ENCODE measurements at places on chromosomes 16 and 17.

GRCh38 chr17:3543453-3543852 is 14.2 kb downstream of the TRPV3 start:
- DNase-seq, result no peak

DNA sequence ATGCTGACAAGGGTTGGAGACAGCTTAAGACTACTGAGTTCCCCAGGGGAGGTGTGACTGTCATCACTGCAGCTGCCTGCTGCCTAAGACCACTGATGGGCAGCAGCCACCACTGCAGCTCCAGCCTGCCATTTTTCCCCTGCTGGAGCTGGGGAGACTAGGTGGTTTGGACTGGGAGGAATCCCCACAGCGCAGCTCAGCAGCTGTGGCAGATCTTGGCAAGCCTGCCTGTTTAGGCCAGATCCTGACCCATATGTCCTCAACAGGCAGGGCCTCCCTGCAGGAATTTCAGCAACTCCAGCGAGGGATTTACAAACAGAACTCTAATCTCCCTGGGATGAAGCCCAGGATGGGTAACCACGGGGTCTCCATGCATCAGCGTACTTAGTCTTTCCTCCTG is 356.4 kb upstream of the TOM1L1 start:
- no peak for DNase-seq

DNA sequence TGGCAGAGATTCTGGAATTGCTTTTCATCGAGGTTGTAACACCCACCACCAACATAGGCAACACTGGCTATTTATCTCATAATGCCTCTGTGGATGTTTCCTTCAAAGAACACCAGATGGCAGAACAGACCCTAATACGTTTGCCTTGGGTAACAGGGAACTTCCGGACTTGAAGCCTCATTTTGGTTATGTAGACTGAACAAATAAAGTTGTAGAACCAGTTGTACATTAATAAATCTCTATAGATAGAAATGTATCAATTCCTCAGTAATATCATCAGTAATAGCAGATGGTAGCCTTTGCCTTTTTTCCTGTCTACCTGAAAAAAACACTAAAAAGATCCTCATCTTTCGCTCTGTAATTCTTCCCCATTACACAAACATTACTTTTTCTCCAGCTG is 25.9 kb upstream of the APOH start:
- DNase-seq, result no peak

DNA sequence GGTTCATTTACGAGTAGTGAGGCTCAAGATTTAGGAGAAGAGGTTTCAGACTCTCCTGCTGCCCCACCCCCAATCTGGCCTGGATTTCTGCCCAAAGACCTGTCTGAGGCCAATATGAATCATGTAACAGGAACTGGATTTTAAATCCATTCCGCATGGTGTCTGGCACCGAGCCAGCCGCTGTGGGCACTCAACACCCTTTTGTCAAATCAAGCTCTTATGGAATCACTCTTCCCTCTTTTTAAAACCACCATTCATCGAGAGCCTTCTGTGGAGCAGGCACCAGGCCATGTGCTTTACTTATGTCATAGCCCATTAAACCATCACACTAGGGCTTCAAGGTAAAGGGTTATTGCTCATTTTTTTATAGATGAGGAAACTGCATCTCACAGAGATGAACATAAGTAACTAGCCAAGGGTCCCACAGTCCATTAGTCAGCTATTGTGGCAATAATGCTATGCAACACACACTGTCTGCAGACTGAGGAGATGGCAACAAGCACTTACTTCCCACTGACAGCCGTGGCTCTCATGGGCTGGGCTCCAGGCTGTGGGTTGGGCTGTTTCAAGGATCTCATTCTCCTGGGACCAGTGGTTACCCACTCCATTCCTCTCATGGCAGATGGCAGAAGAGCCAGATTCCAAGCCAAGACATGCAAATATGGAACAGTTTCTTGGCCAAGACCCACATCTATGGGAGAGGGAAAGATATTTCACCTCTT is 93.6 kb downstream of the WSCD1 start:
- DNase-seq, result no peak

GRCh38 chr16:8632675-8633182 is 11.2 kb downstream of the METTL22 start:
- DNase-seq, result no peak

GRCh38 chr17:11308531-11308930 is 67.5 kb downstream of the SHISA6 start:
- no peak for DNase-seq

GRCh38 chr17:17223736-17224135 is 13.2 kb downstream of the FLCN start:
- no peak for DNase-seq

- DNase-seq, result no peak
Measured at GRCh38 chr17:34542700-34543336, 36.6 kb upstream of the TMEM132E start.

- DNase-seq, result no peak
Measured at GRCh38 chr17:5794881-5795506, 210.7 kb upstream of the NLRP1 start.

GRCh38 chr16:82451449-82451848 is 175.3 kb upstream of the CDH13 start:
- DNase-seq, result no peak

- no peak for DNase-seq
Measured at GRCh38 chr17:39612291-39612894, 4.7 kb upstream of the NEUROD2 start.

DNA sequence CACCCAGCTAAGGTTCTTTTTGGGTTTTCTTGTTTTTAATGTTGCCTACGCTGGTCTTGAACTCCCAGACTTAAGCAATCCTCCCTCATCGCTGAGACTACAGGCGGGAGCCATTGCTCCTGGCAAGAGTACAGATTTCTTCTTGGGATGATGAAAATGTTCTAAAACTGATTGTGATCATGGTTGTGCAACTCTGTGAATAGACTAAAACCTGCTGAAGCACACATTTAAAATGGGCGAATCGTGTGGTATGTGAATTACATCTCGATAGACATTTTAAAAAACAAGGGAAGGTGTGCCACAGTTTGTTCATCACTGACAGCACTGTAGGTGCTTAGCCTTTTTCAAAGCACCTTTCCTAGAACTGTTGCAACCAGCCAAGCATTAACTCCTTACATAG is 48.8 kb upstream of the CDH3 start:
- no peak for DNase-seq

GRCh38 chr17:28577466-28577824 is 750 bp upstream of the ALDOC start:
- no peak for DNase-seq

DNA sequence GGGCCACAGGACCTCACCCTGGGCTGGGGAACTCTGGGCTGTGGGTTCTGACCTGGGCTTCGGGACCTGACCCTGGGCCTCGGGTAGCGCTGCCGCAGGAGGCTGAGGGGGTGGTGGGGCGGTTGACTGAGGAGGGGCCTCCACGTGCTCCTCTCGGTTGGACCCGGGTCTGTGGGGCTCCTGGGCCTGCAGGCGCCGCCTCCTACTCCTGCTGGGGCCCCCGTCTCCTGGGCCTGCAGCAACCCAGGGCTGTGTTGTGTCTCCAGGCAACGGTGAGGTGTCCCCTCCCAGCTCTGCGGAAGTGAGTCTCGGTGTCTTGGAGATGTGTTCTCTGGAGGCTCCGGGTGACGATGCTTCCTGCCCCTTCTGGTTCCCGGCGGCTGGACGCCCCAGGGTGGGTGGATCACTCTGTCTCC is 41.5 kb upstream of the GNG13 start:
- no peak for DNase-seq

DNA sequence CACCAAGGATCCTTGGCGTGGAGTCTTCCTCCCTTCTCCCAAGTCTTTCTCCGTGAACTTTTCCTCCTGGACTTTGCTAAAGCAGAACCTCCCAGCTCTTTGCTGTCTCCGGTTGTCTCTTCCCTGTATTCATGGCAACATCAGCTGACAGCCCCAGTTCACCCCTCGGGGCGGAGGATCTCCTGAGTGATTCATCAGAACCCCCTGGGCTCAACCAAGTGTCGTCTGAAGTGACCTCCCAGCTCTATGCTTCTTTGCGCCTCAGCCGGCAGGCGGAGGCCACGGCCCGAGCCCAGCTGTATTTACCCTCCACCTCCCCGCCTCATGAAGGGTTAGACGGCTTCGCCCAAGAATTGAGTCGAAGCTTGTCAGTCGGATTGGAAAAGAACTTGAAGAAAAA is 943 bp downstream of the CNTROB start:
- DNase-seq, result no peak

- no peak for DNase-seq
Measured at GRCh38 chr16:30456302-30456701, 10.6 kb upstream of the SEPHS2 start.

- no peak for DNase-seq
Measured at GRCh38 chr16:23406024-23406423, 47.0 kb downstream of the COG7 start.

DNA sequence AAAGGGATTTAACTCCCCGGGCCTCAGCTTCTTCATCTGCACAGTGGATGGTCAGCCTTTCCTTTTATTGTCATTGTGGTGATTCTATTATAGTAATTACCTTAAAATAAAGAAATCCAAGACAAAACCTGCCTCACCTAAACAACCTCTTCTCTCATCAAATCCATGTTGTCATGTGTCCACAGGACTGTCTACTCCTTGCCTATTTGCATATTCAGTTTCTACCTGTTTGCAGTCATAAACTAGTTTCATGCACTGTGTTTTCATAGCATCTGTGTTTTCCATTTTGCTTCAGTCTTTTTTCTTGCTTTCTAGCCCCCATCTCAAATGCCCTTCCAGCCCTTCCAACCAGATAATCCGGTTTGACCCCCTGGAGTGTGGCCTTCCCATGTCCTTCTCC is 44.3 kb upstream of the CPNE2 start:
- DNase-seq, result no peak

DNA sequence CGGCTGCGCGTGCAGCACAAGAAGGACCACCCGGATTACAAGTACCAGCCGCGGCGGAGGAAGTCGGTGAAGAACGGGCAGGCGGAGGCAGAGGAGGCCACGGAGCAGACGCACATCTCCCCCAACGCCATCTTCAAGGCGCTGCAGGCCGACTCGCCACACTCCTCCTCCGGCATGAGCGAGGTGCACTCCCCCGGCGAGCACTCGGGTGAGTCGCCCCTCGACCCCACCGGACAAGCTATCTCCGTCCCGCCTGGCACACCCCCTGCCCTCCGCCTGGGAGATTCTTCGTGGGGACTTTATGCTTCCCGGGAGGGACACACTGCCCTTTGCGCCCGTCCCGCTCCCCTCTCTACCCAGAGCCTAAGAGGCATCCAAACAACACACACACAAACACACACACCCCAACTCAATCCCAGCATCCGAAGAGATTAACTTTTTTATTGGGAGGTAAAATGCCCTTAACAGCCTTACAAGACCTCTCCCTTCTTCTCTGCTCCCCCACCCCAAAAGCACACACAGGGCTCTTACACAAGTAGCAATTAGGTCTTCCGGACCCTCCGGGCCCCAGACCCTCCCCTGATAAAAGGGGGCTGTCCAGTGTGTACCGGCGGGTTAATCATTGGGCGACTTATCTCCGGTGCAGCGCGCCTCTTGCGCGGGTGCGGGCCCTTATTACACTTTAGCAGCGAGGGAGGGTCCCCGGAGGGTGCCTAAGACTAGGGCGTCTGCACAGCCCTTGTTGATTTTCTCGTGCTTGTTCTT is 2.1 kb downstream of the SOX9 start:
- DNase-seq, result no peak

DNA sequence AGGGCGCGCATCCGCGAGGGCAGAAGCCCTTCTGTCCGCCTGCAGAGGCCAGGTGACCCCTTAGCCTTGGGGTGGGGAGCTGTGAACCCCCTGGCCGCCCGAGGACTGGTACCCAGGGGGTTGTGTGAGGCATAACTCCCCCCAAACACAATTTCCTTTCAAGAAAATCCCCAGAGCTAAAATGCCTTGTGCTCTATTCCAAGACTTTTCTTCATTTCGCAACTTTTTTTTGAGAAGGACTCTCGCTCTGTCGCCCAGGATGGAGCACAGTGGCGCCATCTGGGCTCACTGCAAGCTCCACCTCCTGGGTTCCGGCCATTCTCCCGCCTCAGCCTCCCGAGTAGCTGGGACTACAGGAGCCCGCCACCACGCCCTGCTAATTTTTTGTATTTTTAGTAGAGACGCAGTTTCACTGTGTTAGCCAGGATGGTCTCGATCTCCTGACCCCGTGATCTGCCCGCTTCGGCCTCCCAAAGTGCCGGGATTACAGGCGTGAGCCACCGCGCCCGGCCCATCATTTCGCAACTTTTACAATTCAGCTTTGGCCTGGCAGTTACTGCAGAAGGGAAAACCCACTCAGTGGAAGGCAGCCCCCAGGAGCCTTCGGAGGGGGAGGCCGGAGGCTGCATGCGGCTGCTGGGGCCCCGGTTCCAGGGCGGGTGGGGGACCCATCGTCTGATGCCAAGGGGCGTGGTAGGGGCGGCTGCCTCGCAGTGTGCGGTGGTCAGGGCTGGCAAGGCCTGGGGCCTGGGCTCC is 963 bp upstream of the APRT start:
- DNase-seq, result no peak

GRCh38 chr16:4982056-4982867 is 24.1 kb downstream of the SEC14L5 start:
- no peak for DNase-seq

DNA sequence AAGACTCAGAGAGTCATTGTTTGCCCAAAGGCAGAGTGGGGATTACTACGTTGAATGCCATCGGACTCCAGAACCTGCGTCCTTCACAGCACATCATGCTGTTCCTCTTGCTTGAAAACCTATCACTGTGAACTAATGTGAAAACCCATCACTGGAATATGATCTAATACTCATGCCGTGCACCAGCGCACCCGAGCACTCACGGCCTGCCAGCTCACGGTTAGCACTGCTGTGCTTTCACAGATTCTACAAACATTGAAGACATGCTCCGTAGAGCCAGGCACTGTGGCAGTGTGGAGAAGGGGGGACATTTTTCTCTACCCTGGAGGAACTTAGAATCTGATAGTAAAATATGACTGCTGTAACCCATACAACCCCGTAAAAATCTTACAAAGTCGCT is 350.4 kb downstream of the C16orf95 start:
- no peak for DNase-seq

GRCh38 chr16:81315271-81316175 is 761 bp downstream of the GAN start:
- no peak for DNase-seq

- no peak for DNase-seq
Measured at GRCh38 chr17:40177275-40177874, at the start of gene RAPGEFL1. Gene RAPGEFL1 (plus strand): TSS chr17:40177470. CDS start chr17:40177862, 392 bp downstream.

GRCh38 chr16:31868691-31869167 is 4.9 kb upstream of the ZNF267 start:
- DNase-seq, result peak; percentile 18

Measured in esophagus squamous epithelium (tissue), 5 donors.